ENCODE measurements at places on chromosomes 4 and X.

DNA sequence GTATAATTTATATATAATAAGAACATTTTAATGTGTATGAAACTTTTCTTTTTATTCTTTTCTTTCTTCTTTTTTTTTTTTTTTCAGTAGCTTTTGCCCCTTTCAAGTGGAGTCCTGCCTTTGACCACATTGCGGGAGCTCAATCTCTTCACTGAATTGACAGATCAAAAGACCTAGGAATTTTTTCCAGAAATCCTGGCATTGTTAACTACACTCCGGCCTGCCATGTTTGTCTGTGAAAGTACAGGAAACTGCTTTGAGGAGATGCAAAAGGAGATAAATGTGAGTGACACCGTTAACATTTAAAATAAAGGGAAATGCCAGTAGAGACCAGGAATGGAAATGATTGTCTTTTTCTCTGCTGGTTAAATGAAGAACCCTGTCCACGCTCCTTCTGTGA lies 159.3 kb upstream of the VCX3A start:
- no peak for DNase-seq

DNA sequence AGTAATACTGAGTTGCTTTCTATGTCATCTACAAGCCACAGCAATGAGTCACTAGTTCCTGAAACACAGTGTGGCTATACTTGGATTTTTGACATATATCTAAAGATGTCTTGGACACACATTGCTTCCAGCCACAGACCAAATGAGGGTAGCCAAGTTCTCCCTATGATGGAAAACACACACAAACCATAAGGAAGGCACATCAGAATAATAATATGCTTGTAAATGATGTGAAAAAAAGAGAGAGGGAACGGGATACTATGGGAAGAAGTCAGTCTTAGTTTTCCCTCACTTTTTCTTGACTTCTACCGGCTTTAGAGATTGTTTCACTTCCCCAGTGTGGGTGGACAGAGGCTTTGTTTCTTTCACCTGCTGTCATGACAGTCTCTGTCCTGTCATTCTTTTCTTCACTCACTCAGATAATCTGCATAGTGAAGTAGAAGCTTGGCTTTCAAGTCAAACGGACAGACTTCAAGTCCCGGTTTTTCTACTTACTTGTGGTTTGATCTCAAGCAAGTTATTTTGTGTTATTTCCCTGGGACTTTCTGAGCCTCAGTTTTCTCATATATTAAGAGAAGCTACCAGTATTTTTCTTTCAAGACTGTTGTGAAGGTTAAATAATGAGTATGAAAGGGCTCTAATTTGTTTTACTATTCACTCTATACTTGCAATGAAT lies 34.7 kb downstream of the P2RY10 start:
- no peak for DNase-seq

GRCh38 chrX:54745676-54746075 lies 52.4 kb downstream of the ITIH6 start:
- no peak for DNase-seq

GRCh38 chr4:46131498-46132057 lies 7.7 kb upstream of the GABRG1 start:
- DNase-seq = no peak

- no peak for DNase-seq
Observed at GRCh38 chr4:85778632-85779131, 303.7 kb downstream of the ARHGAP24 start.

DNA sequence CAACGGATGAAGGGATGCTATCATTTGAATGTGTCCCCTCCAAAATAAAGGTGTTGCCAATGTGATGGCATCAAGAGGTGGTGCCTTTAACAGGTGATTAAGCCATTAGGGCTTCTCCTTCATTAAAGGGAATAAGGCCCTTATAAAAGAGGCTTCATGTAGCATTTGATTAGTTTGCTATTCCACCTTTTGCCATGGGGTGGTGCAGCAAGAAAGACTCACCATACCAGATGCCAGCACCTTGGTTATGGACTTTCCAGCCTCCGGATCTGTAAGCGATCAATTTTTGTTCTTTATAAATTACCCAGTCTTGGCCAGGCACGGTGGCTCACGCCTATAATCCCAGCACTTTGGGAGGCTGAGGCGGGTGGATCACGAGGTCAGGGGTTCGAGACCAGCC lies 7.9 kb upstream of the SLC25A43 start:
- DNase-seq = no peak

DNA sequence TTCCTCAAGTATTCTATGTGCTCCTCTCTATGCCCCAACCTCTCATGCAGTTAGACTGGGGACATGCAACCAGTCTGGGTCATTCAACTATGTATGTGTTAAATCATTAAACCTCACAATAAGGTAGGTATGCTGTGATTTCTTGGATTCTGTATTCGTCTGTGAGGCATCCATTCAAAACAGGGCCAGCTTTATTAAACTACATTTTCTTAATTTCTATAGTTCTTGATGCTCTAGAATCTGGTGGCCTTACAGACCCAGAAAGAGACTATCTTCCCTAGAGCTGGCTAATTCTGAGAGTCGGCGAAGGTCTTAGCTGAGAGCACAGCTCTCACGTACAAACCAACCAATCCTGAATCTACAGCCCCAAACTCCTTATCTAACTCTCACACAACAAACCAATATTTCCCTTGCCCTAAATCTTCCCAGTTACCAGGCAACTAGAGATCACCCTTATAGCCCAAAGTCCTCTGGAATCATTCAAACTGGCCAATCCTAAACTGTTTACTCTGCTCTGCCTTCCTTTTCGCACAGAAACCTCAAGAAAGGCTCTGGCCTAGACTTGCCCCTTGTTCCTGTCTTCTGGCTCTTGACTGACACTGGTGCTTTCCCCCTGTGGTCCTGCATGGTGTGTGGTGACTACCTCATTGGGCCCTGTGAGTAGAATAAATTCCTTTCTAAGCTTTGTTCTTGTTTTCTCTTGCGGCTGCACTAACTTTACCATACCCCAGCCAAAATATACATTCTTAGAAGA lies 203.5 kb upstream of the TET2 start:
- no peak for DNase-seq

DNA sequence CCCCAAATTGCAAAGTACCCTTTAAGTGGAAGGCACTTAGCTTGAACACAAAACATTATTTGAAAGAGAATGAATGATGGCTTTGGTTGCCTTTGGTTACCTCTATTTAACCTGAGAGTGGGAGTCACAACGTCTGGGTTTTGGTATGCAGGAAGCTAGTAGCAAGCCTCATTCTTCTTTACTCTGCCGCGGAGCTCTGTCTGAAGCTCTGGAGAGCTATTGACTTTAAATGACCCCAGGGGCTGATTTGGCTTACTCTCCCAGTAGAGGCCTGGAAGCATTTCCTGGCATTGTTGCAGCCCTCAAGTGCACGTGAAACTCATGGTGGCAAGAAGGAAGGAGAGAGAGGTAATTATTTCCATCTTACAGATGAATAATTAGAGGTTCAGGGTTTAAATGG lies 81.8 kb upstream of the MAGEA4 start:
- no peak for DNase-seq

DNA sequence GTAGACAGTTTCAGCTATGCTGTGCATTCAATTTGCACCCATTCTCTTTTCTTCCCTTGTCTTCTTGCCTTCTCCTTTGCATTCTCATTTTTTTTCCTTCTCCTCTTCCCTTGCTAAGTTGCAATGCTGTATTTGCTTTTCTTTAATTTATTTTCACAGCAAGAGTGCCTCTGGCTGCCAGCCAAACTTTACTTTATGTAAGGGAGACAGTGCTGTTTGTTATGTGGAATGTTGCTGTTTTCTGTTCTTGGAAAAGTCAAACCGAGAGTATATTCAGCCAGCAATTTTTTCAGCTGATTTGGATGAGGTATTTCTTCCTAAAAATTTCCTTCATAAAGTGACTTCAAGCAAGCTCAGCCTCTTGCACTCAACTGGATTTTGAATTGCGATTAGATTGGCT lies 1293.4 kb downstream of the ARAP2 start:
- no peak for DNase-seq

GRCh38 chr4:37008199-37008598 lies 236.3 kb upstream of the NWD2 start:
- DNase-seq = no peak

GRCh38 chr4:63814171-63814964 lies 594.9 kb downstream of the TECRL start:
- DNase-seq = no peak

- no peak for DNase-seq
Observed at GRCh38 chr4:118155516-118155915, 121.2 kb downstream of the NDST3 start.

- DNase-seq = no peak
Observed at GRCh38 chr4:173171987-173172386, 3.4 kb downstream of the GALNT7 start.

DNA sequence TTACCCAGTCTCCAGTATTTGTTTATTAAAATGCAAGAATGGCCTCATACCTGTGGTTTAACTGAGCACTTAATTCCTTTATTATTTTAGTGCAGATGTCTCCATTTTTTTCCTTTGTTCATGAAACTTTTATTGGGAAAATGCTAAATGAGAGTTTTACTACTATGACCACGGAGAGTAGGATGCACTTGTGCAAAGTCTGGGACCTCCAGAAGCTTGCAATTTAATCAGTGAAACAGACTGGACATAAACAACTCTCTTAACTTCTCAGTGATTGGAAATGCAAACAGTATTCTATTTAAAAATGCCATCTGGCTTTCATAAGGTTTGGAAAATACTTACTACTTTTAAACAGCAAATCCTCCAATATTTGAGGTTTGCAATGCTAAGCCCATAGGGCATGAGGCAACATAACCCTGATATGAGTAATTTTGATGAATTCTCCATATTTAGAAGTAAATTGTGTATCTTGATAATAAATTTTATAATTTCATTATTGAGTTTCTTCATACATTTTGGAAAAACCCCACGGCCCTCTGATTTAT lies 718.7 kb upstream of the MAGEB2 start:
- no peak for DNase-seq

DNA sequence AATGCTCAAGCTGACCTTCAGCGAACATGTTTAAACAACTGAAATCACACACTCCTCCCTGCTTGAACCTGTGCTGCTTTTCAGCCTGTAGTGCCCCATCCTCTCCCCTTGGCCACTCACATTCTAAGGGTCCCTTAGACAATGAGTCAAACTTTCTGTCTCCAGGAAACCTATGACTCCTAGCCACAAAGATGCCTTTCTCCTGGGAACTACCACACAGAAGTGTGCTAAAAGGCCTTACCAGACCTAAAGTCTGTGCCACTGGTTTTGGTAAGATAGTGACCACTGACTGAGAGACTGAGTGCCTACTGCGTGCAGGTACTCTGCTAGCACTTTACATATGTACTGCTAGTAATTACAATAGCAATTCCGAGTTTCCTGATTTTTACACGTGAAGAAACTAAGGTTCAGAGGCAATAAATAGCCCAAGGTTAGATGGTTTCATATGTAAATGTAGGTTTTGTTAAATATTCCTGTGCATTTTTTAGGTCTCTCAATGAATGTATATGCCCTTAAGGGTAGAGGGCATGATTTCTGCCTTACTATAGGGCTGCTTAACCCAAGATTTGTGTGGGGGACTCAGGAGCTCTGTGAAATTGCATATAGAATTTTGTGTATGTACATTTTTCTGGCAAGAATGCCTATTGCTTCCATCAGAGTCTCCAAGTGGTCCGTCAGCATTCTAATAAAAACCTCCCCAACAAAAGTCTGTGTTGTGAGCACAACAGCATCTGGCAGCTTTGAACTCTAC lies 71.1 kb downstream of the NSG1 start:
- DNase-seq = no peak
